ENCODE measurements at places on chromosomes 16 and 17.

DNA sequence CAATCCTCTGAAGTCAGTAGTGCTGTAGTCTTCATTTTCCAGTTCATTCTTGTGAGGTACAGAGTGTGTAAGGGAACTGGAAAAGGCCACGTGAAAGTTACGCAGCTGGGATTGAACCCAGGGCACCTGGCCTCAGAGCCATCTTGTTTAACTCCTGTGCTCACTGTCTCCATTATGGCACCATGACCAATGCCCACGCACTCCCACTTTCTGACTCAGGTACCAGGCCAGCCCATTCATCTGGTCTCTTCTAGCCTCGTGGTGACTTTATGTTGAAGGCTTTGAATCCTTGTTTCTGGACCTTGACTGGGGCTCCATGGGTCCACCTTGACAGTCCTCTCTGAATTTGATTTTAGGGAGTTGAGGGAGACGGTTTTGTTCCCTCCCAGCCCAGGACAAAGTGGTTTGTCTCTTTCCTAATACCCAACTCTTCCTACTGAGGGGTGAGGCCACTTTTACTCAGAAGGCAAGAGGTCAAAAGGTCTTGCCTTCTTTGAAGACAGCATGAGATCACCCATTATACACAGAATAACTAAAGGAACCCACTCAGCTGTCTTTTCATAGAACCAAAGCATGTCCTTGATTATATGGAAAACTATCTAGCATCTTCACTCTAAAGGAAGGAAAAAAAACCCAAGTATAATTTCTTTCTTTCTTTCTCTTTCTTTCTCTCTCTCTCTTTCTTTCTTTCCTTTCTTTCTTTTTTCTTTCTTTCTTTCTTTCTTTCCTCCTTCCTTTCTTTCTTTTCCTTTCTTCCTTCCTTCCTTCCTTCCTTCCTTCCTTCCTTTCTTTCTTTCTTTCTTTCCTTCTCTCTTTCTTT, 50.0 kb downstream of the OTOA start:
- DNase-seq: no peak

DNA sequence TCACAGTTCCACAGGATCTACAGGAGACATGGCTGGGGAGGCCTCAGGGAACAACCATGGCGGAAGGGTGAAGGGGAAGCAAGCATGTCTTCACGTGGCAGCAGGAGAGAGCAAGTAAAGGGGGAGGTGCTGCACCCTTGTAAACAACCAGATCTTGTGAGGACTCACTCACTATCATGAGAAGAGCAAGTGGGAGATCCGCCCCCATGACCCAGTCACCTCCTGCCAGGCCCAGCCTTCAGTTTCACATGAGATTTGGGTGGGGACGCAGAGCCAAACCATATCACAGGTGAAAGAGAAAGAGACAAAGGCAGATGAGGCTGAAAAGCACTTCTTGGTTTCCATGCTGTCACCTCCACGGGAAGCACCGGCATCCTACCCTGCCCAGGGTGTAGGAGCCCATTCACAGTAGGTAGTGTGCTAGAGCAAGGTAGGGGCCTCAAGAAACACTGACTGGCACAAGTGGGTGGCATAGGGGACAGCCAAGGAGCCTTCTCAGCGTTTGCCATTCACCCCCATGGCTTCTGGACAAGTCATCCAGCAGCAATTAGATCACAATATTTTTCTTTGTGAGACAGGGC, 6.6 kb downstream of the NARF start:
- no peak for DNase-seq

- no peak for DNase-seq
Observed at GRCh38 chr17:67110619-67111018, 66.3 kb downstream of the CACNG1 start.

GRCh38 chr16:89936981-89937380, 11.6 kb upstream of the DEF8 start:
- no peak for DNase-seq

- no peak for DNase-seq
Observed at GRCh38 chr16:60166-60565, 6.5 kb downstream of the SNRNP25 start.

DNA sequence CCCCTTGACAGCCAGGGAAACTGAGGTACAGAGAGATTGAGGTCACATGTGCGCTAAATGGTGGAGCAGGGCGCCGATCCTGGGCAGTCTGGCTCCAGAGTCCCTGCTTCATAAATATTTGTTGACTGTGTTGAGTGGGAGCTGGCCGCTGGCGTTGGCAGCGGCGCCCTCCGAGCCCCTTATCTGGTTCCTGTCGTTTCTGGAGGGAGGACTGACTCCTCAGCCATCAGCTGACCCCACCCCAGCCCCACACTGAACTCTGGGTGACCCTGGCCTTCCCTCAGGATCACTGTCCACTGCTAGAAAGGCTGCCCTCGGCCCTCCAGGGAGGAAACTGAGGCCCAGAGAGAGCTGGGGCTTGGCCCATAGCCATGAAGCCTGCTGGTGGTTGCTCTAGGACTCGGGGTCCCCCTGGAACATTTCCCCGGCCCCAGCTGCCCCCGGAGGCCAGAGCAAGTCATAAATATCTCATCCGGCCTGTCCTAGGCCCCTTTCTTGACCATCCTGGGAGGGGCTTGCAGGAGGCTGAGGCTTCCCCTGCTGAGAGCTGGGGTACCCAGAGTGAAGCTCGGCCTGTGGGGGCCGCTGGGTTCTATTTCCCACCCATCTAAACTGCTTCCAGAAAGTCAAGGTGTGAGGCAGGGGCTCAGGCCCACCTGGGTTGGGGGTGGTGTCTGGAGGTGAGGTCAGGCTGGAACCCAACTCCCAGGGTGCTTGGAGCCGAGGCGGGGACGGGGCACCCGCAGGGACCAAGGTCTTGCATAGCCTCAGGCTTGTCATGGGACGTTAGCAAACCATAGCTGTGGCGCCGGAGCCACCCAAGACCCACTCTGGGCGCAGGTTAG, 51.7 kb upstream of the GSE1 start:
- no peak for DNase-seq

DNA sequence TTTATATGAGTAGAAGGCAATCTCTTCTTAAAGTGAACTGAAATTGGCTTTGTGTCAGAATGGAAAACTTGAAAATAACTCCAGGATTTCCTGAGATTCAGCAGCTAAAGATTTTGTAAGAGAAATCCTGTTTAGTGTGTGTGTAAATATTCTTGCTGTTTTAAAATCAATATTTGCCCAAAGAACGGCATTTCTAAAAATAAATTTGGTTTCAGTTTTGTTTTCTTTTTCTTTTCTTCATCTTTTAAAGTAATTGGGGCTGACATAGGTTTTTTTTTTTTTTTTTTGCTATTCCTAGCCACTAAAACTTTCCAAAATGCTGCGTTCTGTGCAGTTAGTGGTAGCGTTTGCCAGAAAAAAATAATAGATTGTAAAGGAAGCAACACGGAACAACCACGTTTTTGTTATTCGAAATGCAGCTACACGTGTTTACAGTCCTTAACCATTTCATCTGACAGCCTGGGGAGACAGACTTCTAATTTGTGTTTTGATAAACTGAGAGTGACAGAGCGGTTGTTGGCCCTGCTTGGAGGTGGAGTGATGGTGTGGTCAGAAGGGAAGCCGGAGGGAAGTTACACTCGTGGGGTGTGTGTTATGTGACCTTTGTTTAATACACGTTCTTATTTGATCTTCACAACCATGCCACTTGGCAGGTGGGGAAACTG, 21.6 kb upstream of the SMPD3 start:
- peak; percentile 13 for DNase-seq

DNA sequence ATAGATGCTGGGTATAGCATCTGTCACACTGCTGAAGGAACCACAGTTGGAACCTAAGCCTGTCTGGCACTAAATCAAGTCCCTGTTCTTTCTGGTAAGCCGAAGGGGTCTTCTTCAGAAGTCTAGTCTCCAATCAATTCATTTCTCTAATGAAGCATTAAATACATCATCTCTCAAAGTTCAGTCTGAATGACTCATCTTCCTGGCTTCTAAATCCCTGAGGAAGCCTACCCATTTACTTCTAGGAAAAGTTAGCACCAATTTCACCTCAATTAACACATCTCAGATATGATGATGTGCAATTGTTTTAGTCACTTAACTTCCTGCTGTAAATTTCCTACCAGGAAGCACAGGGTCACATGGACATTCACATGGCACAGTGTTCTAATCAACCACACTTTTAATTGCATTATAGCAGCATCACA, 49.9 kb downstream of the TEX14 start:
- no peak for DNase-seq

DNA sequence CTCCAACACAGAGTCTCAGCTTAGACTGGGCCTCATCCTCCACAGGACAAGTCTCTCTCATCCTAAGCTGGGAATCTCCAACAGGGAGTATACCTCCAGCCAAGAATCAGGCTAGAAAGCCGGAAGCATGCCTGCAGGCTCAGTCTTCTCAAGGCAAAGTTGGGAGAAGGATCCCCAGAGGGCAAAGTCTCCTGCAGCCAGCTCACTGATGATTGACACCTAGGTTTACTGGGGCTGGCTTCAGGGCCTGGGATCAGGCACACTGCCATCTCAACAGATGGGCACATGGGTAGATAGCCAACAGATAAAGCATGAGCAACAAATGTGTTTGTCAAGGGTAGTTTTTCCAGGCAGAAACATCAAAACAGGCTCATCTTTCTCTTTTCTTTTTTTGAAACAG, 56.1 kb upstream of the TOX3 start:
- no peak for DNase-seq

DNA sequence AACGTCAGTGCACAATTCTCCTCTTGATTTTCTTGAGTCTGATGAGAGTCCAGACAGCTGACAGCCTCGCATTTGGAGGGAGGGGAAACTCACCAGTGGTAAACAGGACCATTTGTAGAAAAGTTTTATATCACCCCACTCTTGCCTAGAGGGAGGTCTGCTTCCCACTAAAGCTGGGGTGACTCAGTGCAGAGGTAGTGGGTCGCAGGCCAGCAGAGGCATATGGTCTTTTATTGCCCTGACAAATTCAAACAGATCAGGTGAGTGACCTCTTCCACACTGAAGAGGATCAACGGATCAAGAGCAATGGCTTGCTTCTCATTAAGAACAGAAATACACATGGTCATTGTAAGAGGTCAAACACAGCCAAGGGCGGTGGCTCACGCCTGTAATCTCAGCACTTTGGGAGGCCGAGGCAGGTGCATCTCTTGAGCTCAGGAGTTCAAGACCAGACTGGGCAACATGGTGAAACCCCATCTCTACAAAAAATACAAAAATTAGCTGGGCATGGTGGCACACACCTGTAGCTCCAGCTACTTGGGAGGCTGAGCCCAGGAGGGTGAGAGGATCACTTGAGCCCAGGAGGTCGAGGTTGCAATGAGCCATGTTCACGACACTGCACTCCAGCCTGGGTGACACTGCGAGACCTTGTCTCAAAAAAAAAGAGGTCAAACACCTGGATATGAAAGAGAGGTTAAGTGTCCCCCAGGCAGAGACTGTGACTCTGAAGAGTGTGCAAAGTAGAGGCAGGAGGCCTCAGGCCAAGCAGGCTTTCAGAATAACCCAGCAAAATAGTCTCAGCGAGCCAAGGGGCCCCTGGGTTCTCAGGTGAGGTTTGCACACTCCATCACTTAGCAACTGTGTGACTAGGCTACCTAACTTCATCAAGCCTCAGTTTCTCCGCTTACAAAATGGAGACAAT, 56.5 kb upstream of the ERN1 start:
- no peak for DNase-seq

GRCh38 chr16:2767140-2767731, 9.8 kb downstream of the ELOB start:
- no peak for DNase-seq

GRCh38 chr17:77019893-77020379, 120.8 kb upstream of the SEC14L1 start:
- DNase-seq: no peak

GRCh38 chr17:28812091-28812747, 30.4 kb downstream of the FAM222B start:
- peak; percentile 95 for DNase-seq

DNA sequence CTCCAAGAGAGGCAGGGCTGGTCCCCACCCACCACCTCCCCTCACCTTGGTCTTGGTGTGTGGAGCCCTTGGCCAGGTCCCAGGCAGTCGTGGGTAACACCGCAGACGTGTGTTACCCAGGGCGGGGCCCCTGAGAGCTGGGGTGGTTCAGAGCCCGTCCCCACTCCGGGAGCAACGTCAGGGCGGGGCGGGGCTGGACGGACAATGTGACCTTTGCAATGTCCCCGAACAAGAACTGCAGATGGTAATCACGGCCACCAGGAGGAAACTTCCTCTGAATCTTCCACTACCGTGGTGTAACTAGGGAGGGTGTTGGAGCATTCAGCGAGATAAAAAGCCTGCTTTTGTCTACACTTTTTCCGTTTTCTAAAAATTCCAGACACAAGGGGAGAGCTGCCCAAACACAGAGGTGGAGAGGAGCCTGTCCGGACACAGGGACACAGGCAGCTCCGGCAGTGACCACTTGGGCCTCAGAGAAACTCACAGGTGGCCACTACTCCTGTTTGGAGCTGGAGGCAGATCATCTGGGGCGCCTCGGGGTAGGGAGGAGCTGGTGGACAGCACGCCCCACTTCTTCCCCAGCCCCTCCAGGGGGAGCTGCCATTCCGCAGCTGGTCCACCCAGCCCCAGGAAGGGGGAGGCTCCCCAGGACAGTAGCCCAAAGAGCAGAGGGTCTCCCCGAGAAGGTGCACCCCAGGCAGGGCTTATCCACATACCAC, 14.2 kb upstream of the SLC38A10 start:
- peak; percentile 42 for DNase-seq

DNA sequence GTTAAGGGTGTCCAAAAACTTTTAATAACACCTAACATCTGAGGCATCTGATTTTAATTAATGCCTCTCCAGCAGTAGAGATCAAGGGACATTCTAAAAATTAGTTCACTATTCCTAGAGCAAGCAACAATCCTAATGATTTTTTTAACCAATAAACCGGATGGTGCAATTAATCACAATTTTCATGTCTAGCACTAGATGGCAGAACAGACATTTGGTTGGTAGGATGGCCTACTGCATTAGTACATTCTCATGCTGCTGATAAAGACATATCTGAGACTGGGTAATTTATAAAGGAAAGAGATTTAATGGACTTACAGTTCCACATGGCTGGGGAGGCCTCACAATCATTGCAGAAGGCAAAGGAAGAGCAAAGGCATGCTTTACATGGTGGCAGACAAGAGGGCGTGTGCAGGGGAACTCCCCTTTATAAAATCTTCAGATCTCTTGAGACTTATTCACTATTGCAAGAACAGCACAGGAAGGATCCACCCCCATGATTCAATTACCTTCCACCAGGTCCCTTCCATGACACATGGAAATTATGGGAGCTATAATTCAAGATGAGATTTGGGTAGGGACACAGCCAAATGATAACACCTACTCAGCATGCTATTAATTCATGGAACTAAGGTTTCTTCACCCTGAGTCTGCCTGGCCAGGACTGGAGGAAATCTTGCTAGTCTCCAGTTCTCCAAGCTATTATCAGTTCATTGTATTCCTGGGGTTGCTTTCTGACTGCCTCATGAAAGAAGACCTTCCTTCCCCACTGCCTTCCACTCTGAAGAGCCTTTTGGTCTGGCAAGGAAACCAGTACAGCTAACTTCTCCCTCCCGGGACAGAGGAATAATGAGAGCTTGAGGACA, 24.8 kb downstream of the HS3ST3A1 start:
- DNase-seq: no peak

- no peak for DNase-seq
Observed at GRCh38 chr17:10745231-10745630, 15.4 kb upstream of the TMEM220 start.

DNA sequence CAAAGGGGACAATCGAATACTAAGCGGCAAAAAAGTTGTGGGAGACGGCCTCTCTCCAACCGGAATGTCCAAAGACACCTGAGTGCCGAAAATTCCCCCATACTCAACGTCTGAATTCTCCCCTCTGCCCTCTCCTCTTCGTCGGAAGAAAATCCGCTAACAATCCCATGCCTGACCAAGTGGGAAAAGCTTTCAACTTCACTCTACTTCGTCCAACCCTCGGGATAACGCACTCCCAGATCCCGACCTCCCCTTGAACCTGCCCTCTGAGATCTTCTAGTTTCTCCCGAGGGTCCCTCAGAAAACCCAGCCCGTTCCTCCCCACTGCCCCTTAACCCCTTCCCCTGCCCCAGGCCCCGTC, 961 bp downstream of the AMFR start:
- no peak for DNase-seq

Data from CD4-positive, alpha-beta T cell treated with Interleukin-1 beta for 1 hour (primary cell).